ENCODE measurements at places on chromosomes 3 and 15.

DNA sequence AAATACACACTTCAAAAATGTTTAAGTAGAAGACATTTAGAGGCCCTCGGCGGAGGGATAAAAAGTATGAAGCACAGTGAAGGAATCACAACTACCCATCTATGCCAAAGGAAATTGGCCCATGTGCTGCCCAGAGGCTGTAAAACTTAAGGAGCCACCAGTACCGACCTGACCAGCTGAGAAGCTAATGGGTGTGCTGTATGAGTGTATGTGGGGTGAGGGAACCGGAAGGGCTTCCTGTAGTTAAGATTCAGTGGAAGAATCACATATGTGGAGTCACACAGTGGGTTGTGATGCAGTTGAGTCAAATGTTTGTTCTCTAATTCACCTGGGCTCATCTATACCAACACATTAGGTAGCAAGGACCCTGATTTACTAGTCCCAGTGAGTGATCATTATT is 516.0 kb upstream of the IL12A start:
- DNase-seq: no peak

GRCh38 chr15:60392986-60393790 is 4.6 kb downstream of the ANXA2 start:
- peak; percentile 99 for DNase-seq

- DNase-seq: no peak
These were observed 37.3 kb upstream of the CACNA1D start for GRCh38 chr3:53457068-53457467.

DNA sequence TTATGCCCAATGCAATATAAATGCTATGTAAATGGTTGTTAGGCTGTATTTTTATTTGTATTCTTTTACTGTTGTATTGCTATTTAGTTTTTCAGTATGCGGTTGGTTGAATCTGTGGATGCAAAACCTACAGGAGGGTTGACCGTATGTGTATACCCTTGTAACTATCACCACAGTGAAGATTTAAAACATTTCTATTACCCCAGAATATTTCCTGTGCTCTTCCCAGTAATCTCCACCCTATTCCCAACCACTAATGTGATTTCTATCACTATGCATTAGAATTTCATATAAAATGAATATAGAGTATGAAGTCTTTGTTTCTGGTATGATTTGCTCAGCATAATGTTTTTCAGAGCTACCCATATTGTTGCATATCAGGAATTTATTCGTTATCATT is 705.0 kb downstream of the MECOM start:
- no peak for DNase-seq

- DNase-seq: no peak
These were observed 220.1 kb upstream of the PRICKLE2 start for GRCh38 chr3:64445109-64445943.

DNA sequence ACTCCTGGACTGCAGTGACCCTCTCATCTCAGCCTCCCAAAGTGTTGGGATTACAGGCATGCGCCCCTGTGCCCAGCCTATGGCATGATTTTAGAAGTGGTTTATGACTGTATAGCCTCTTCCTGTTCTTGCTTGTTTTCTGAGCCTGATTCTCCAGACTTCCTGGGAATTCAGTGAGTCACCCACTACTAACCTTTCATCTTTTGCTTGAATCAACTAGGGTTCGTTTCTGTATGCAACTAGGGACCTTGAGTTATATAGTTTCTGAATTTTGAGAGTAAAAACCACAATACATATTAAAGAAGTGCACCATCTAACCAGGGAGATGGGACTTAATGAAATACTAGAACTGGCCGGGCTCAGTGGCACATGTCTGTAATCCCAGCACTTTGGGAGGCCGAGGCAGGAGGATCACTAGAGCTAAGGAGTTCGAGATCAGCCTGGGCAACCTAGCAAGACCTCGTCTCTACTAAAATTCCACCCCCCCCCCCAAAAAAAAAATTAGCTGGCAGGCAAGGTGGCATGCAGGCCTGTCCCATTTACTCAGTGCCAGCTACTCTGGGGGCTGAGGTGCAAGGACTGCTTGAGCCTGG is 76.0 kb downstream of the ZNF609 start:
- peak; percentile 85 for DNase-seq

DNA sequence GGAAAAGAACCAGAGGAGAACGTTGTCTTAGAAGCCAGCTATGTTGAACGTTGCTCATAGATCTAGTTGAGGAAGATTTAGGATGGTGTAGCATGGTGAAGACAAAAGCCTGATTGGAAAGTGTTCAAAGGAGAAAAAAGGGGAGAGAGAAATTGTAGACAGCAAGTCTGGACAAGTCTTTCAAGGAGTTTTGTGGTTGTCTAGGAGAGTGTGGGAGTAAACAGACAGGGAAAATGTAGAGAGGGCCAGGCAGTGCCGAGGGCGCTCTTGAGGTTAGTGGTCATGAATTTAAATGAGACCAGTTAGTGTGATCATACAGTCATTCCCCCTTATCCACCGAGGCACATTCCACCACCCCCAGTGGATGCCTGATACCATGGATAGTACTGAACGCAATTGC is 167.5 kb upstream of the IL12A start:
- no peak for DNase-seq

DNA sequence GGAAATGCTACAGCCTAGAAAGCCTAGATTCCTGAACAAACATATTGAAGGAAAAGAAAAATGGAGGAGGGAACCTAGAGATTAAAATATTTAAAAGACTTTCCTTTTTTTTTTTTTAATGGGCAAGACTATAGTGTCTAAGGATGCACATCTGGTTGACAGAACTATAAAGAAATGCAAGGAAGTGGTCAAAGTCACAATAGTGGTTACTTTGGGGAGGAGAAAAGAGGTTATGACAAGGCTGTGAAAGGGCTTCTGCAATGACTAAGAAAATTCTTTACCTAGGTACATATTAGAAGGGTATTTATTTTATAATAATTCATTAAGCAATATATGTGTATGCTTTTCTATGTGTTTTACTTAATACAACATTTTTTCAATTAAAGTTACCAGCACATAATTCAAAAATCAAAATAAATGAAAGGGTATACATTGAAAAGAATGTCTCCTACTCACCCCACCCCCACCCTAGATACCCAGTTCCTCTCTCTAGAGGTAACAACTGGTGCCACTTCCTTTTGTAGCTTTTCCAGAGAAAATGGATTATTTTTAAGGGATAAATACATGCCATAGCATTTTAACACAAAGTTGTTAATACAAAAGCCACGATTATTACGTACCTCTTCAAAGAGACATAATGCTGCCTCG is 70.1 kb downstream of the HERC1 start:
- no peak for DNase-seq

GRCh38 chr15:76178296-76179000 is 118.7 kb downstream of the TMEM266 start:
- DNase-seq: no peak

- peak; percentile 8 for DNase-seq
These were observed 54.0 kb downstream of the KCNAB1 start for GRCh38 chr3:156174229-156174847.

GRCh38 chr3:156483961-156484787 is 70.7 kb downstream of the SSR3 start:
- DNase-seq: no peak

DNA sequence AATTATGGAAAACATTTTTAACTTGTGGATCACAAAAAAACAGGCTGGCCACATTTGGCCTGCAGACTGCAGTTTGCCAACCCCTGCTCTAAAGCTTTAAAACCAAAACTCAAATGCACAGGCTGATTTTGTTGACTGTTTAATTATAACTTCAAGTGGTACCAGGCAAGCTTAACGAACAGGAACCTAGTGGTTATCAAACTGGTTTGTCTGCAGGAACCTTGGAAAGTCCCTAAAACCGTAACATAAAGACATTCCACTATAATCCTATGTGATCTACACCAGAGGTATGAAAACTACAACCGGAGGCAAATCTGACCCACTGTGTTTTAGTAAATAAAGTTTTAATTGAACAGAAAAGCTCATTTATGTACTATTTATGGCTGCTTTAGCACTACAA is 52.4 kb downstream of the TBL1XR1 start:
- no peak for DNase-seq

GRCh38 chr3:197454014-197454413 is 101.8 kb downstream of the BDH1 start:
- DNase-seq: peak; percentile 49

DNA sequence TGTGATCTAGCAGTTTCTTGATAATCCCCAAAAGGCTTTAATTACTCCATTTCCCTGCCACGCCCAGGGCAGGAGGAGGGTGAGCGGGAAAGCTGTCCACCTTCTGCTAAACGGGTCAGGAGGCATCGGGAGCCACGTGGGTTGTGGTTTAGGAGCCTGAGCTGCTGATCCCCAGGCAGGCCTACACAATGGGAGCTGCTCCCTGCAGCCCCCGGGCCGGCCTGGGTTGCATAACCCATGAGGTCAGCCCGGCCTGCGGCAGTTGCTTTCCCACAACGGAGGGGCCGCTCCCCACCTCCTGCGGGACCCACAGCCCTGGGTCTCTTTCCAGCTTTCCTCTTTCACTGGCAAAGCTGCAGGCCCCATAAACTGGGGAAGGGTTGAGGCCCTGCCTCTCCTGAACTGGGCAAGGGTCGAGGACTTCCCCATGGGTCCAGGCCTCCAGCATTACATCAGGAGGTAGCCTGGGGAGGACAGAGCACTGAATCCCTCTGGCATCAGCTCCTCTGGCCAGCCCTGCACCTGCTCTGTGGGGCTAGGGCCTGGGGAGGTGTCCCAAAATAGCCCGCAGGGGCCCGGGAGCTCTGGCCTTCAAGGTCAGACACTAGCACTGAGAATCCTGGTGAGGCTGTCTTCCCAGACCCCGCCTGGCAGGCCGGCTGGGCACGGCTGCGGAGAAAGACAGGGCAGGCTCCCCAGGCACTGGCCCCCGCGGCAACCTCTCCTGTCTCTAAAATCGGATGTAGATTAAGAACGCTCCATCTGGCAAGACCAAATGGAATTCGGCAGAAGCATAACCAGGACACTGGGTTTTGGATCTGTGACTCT is 47.3 kb downstream of the ZDHHC19 start:
- DNase-seq: peak; percentile 57

- DNase-seq: no peak
These were observed 27.2 kb upstream of the TNFSF10 start for GRCh38 chr3:172550347-172550943.

- no peak for DNase-seq
These were observed 697.6 kb upstream of the ALCAM start for GRCh38 chr3:104669083-104669482.

- no peak for DNase-seq
These were observed 571.9 kb downstream of the TAFA4 start for GRCh38 chr3:68360492-68360891.

GRCh38 chr3:18402239-18402799 is 22.8 kb downstream of the SATB1 start:
- DNase-seq: no peak

DNA sequence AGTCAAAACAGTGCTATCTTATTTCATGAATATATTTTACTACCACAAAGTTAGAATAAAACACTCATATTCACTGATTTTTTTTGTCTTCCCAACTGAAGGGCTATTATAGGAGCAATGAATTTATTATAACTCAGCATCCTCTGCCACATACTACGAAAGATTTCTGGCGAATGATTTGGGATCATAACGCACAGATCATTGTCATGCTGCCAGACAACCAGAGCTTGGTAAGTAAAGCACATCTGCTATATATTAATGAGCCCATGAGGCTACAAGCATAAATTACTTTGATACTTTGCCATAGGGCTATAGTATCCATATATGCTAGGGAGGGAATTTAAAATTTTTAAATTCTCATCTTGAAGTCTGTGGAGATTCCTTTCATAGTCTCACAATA is 95.9 kb downstream of the FEZF2 start:
- no peak for DNase-seq

GRCh38 chr3:121995161-121996137 is 26.6 kb downstream of the ILDR1 start:
- peak; percentile 52 for DNase-seq

DNA sequence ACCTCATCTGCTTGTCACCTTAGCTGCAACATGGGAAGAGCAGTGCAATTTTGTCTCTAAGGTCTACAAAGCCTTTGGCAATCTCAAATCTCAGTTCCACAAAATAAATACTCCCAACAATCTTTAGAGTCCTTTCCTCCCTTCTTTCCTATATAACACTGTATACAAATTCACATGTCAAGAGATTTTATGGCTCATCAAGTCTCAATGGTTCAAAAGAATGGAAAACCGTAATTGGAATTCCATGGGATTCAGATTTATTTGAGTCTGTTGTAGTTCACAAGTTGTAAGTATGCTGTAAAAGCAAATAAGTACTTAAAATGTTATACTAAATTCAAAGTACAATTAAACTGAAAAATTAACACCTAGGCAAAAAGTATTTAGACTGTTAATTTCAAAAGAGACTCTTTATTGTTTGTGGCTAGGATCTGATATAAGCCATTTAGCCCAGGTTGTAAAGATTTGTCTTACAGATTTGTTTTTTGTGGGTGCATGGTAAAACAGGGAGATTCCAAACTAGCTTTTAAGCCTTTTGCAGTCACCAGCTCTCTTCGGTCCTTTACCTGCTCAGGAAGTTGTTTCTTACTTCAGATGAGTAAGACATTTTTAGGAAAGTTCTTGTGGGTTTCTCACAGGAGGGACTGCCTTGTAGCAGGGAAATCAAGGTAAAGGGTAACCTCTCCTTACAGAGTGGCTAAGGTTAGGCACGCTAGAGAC is 50.1 kb downstream of the CMSS1 start:
- no peak for DNase-seq

GRCh38 chr3:34070831-34071585 is 272.6 kb downstream of the PDCD6IP start:
- no peak for DNase-seq

GRCh38 chr3:108501535-108501934 is 8.9 kb downstream of the MYH15 start:
- no peak for DNase-seq

GRCh38 chr3:123576122-123576521 is 8.7 kb downstream of the HACD2 start:
- DNase-seq: no peak

DNA sequence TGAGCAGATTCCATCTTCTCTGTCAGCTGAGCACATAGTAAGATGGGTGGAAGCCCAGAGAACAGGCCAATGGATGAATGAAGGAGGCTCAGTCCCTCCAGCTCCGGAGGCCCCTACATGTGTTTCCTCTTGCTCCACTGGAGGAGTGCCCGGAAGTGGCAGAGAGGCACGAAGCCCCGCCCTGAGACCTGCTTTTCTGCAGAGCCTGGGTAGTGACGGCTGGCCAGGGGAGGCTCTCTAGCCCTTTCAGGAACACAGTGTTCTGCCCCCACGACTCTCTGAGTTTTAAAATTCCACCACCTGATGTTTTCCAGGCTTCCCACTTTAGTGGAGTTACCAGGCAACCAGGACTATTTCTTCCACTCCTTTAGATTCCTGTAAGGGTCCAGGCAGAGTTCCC is 149.4 kb upstream of the SLC6A11 start:
- no peak for DNase-seq
